Renal cortical epithelial cell (primary cell): ENCODE measurements at places on chromosomes 4 and X. TPM values are rescaled to one million over a fixed set of nuclear protein-coding genes. Genes with fewer than 3 reads are reported as not detected.

Gene GRIA3
- under 0.01 and 3.5 TPM in 2 replicates for total RNA-seq

Gene XAGE1A
- not detected in 2 replicates for total RNA-seq

DNA sequence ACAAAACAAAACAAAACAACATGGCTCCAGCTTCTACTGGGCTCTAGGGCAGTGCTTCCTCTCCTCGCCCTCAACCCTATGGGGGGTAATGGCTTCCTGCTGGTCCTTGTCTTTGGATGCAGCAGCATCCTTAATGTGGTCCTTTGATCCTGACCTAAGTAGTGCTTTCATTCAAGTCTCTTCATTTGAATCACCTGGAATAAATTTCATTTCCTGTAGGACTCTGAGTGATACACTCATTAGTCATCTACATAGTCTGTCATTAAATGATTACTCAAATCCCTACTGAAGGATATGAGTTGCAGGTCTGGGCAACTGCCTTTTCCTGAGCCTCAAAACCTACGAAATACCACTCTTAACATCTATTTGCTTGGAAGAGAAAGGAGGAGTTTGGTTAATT is 54.5 kb downstream of the RHOH start:
- peak; percentile 85 for DNase-seq

DNA sequence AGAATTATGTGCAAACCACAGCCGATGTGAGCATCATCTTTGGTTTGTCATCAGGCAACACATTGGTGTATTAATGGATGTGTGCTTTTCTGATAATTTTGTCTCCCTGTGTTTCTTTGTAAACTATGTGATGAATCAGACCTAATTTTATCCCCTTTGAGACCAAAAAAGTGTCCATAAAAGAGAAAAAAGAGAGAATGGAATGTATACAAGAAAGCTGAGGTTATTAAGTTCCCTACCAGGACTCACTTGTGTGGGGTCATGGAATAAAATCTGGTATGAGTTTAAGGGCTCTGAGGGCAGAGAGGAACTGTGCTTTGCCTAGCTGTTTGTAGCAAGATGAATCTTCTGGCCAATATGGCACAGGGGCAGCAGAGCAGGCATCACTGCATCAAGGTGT is 239.5 kb upstream of the HAND2 start:
- no peak for DNase-seq

DNA sequence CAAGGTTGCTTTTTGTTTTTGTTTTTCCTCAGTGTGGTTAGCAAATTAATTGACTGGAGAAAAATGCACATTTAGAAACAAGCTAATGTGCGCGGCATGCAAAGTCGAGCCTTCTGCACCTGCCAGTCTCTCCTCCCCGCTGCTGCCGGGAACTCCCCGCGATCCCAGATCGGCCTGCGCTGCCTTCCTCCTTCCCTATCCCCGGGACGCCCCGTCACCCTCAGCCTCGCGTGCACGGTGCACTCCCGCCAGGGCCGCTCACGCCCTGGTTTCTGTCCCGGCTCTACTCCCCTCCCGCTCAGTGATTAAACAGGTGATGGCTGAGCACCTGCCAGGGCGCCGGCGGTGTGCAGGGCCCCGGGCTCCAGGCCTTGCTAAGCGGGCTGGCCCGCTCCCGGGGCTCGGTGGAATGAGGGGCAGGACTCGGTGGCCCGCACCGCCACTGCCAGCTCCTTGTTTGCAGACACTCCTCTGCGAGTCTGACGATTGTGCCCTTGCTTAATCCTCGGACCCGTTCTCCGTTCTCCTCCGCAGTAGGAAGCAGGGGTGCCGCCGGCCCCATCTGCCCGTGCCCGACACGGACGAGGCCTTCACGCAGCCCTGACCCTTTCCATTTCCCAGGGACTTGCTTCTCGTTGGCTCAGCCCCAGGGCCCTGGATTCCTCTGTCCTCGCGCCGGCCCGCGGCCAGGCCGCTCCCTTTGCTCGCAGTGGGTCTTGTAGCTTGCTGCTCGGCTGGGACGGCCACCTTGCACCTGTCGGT is 143.4 kb downstream of the TRIML1 start:
- DNase-seq: peak; percentile 55
